ENCODE measurements at places on chromosomes 11 and 22.

GRCh38 chr11:22875869-22876473, 15.7 kb upstream of the CCDC179 start:
- DNase-seq = peak; percentile 87

DNA sequence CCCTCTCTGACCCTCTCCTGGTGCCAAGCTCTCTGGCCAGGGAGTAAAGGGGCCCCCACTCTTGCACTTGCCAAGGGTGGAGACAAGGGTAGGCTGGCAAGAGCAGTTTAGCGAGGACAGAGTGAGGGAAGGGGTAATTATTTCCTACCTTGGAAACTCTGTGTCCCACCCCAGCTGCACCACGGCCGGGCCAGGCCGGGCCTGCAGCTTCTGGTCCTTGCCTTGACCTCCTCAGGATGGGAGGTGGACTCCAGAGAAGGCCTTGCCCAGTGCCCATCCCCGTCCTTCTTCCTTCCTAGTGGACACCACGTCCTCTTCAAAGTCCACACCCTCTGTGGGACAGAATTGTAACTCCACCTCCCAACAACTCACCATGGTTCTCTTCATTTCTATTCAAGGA, 18.4 kb upstream of the OSBPL5 start:
- no peak for DNase-seq

- DNase-seq = no peak
These were observed 4.8 kb downstream of the ATG16L2 start for GRCh38 chr11:72818971-72819370.

DNA sequence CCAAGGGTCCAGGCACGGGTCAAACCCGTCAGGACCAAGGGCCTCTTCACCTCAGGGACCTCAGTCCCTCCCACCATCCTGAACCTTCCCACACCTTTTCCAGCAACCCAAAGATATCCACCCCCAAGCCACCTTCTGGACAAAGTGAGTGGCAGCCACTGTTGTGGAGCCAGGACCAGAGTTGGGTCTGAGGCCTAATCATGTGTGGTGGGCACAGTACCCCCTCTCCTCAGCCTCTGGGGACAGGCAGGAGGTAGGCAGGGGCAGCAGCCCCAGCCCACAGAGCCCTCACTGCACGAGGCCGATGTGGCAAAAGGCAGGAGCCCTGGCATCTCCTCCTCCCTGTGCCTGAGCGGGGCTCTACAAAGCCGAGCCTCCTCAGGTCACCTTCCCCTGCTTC, 2.5 kb downstream of the KCNJ11 start:
- DNase-seq = no peak

- no peak for DNase-seq
These were observed 15.7 kb upstream of the CDKN1C start for GRCh38 chr11:2901196-2901796.

DNA sequence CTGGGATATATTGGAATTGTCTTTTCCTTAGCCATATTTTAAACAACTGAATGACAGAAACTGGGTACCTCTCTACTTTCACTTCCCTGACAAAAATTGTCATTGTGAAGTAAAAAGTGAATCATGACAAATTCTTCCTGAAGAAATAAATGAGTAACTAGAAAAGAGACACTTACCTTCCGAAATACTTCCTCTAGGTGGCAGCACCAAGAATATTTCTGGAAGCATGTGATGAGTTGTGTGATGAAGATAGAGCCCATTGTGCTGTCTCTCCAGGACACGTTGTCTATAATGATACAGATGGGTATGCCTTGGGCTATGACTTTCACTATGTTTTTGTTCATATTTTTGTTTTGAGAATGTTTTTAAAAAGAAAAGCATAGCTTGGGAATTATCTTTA, 21.5 kb downstream of the CASP4 start:
- peak; percentile 80 for DNase-seq

GRCh38 chr11:110947096-110947495, 234.9 kb upstream of the ARHGAP20 start:
- DNase-seq = no peak

GRCh38 chr22:37314315-37315074, 32.2 kb downstream of the CYTH4 start:
- no peak for DNase-seq

GRCh38 chr22:36781656-36782627, 6.0 kb upstream of the IFT27 start:
- DNase-seq = peak; percentile 76

GRCh38 chr11:44771841-44772240, 45.1 kb downstream of the TSPAN18 start:
- peak; percentile 15 for DNase-seq

DNA sequence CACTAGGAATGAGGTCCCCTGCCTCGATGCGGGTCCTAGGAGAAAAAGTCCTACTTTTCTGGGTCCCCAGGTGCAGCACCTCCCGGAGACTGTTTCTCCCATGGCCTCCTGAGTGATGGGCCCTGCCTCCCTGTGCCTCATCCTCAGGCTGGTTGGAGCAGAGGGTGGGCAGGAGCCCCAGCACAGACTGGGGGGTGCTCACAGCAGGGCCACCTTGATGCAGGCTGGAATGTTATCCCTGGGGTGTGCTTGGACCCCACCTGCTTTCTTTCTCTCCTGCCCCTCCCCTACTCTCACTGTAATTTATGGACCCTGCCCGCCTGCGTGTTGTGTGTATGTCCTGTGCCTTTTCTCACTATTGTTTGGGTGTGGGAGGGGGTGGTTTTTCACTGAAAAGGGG, 8.1 kb downstream of the SHISA8 start:
- no peak for DNase-seq

GRCh38 chr11:116173506-116173905, 599.3 kb downstream of the BUD13 start:
- DNase-seq = no peak

- no peak for DNase-seq
These were observed 87.2 kb upstream of the NAV2 start for GRCh38 chr11:19625438-19625837.

GRCh38 chr11:73164803-73165540, 22.9 kb upstream of the FCHSD2 start:
- no peak for DNase-seq

- DNase-seq = no peak
These were observed 16.4 kb downstream of the PRR5 start for GRCh38 chr22:44718418-44718817.

- DNase-seq = no peak
These were observed 20.9 kb downstream of the NCF4 start for GRCh38 chr22:36881504-36882245.

GRCh38 chr11:4050138-4050537, 44.5 kb upstream of the RRM1 start:
- DNase-seq = no peak

GRCh38 chr22:19680911-19681862, 33.1 kb upstream of the SEPTIN5 start:
- DNase-seq = no peak

- DNase-seq = no peak
These were observed 847 bp upstream of the NDUFA6 start for GRCh38 chr22:42091455-42091782.

DNA sequence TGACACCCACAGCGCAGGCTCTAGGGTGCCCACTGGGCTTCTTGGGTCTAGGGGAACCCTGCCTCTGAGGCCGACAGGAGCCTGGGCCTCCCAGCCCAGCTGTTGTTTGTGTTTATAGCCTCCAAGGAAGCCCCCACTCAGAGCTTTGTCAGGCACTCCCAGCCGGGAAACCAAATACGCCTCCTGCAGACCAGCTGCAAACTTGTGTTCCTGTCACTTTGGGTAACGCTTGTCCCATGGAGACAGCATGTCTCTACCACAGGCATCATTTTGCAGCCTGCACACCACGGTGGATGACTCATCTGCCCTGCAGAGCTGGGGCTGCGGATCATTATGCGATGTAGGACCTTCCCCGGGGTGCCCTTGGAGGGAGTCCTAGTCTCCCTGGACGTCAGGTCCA, 40.6 kb upstream of the CRYBB3 start:
- no peak for DNase-seq

- DNase-seq = no peak
These were observed 421 bp upstream of the PRR33 start for GRCh38 chr11:1892116-1892515.

- no peak for DNase-seq
These were observed 12.7 kb downstream of the ZP1 start for GRCh38 chr11:60879971-60880588.

GRCh38 chr11:118672846-118673245, 6.6 kb downstream of the TREH start:
- no peak for DNase-seq

DNA sequence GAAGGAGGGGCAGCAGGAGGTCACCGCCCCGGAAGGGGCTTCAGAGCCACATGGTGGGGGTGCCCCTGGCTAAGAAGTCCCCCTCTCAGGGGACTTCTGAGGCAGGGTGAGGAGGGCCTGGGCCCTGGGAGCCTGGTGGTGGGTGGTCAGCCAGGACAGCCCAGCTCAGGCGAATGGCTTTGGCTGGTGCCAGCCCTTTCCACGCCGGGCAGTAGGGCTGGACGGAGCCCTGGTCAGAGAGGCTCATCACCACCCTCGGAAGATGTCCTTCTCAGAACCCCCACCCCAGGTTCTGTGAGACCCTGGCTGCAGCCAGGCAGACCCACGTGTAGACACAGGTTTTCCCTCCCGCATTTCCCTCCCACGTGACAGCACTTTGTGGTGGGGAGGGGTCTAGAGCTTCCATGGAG, 35.9 kb downstream of the OSBPL5 start:
- DNase-seq = no peak

DNA sequence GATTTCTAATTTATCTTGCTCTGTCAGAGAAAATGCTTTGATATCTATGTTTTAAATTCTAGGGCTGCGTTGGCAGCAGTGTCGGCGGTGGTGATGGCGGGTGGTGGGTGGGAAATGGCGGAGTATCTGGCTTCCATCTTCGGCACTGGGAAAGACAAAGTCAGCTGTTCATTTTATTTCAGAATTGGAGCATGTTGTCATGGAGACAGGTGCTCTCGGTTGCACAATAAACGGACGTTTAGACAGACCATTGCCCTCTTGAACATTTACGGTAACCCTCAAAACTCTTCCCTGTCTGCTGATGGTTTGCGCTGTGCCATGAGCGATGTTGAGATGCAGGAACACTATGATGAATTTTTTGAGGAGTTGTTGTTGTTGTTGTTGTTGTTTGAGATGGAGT, 36.1 kb upstream of the PHOX2A start:
- DNase-seq = no peak

DNA sequence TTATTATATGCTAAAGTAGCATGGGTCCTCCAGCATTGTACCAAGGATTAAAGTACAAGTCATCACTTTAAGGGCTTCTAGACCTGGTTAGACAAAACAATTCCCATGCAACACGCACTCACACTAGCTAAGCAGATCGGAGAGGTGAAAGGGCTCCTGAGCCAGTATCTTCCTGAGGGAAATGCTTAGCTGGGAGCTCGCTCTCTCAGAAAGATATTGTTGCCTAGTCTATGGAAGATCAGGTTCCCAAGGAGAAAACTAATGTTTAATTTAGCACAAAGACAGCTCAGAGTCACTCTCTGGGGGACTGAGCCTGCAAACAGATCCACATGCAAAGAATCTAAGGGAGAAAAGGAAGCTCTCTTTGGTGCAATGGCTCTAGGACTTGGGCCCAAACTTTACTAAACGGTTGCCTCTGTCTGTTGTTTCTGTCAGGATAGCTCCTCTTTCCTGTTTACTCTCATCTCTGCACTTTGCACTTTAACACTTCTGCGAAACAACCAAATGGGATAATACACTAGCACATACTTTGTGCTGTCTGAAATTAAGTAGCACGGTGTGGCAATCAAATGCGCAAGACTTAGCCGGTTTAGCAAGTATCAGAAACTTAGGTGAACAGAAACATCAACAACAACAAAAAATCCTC, 10.7 kb downstream of the MAML2 start:
- peak; percentile 53 for DNase-seq

- DNase-seq = no peak
These were observed 580.3 kb downstream of the BRD1 start for GRCh38 chr22:49247194-49247924.

DNA sequence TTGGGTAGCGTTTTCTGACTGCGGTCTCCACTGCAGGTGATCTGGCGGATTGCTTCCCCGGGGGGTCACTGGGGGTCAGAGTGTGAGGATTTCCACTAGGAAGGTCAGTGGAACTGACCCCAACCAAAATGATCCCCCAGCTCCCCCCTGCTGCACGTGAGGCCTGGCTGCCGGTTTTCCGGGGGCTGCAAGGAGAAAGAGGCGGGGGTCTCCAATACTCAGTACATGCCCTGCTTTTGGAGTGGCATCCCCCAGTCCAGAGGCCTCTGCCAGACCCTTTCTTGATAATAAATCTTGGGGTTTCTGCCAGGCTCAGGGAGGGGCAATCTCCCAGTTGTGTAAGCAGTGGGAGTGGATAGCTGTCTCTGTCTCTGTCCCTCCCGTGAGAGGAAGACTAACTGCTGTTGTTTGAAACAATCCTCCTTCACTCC, 71.5 kb upstream of the RTL6 start:
- no peak for DNase-seq

- peak; percentile 20 for DNase-seq
These were observed 98.2 kb downstream of the LDLRAD3 start for GRCh38 chr11:36041988-36042611.

GRCh38 chr11:132576706-132577105, 955.6 kb downstream of the OPCML start:
- DNase-seq = peak; percentile 30

DNA sequence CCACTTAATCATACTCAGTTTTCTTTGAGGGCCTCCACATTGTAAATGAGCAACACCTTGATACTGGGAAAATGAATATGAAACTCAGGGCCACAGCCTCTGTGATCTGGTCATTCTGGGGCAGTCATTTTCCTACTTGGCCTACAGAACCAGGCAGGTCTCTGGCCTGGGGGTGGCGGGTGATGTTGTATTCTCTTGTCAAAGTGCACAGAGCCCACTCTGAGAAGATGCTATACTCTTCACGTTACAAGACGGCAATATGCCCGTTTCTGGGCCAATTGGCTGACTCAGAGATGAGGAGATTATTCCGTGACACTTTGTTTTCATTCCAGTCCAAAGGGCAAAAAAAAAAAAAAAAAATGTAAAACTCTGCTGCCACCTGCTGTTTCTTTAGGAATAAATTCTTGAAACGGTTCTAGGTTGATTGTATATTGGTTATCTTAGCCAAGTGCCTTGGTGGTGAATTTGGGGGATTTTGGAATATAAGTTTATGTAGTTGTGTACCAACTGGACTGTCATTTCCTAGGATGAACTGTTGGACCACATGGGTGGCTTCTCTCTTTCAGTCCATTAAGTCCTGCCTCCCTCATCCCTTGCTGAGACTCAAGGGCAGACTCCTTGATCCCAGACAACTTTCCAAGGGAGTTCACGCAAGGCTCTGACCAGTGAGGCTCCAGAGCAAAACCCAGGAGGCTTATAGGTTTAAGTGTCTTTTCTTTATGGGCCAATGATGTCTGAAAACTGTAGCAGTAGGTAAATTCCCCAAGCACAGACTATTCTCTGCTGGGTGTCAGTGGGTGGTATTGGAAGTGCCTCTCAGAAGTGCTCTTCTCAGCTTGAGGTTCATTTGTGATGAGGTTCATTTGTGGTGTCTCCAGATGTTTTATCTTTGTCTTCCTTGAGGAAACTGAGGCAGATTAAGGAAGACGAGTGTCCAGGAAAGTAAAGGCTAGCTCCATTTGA, 18.2 kb downstream of the ADM start:
- peak; percentile 83 for DNase-seq

DNA sequence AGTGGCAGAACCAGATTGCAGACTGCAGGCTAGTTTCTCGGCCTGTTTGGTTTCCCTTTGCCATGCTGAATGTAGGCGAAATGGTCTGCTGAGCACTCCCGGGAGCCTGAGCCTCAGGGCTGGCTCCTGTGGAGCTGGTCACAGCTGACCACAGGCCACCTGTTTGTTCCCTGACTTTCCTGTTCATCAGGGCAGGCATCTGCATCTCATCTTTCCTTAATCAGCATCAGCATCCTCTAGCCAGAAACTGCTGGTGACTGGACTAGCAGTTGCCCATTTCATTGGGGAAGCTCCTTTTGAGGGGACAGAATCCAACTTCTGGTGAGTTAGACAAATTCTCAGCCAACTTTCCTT, 20.2 kb upstream of the C11orf96 start:
- no peak for DNase-seq
